Stimulated activated CD8-positive, alpha-beta memory T cell treated with anti-CD3 and anti-CD28 coated beads, Interleukin-15, amount 100 ng/mL, for 24 hours (primary cell): ENCODE measurements at places on chromosomes 2 and 18.

DNA sequence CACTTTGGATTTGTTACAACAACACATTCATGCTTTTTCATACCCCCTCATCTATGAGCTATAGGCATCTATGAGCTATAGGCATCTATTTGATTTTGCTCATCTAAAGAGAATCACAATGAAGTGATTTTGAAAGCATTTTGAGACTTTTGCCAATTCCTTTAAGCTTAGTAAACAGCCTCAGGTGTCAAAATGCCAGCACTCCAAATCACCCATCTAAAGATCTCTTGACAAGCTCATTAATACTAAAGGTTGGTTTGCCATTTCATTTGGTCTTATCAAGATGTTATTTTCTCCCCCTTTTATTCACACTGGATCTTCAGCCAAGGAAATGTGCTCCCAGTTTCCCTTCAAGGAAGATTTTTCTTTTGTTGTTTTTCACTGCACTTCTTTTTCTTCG lies 110.7 kb upstream of the TLK1 start:
- DNase-seq: no peak

DNA sequence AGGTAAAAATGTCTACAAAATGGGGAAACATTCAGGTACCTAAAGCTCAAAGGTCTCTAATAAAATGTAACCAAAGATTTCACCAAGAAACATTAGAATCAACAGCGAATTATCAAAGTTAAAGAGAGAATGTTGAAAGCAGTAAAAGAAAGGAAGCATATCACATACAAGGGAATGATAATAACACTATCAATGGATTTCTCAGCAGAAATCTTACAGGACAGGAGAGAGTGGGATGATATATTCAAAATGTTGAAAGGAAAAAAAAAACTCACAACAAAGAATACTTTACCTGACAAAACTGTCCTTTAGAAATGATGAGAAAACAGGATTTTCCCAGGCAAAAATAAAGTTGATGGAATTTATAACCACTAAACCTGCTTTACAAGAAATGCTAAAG lies 591.2 kb upstream of the POU3F3 start:
- DNase-seq: no peak

DNA sequence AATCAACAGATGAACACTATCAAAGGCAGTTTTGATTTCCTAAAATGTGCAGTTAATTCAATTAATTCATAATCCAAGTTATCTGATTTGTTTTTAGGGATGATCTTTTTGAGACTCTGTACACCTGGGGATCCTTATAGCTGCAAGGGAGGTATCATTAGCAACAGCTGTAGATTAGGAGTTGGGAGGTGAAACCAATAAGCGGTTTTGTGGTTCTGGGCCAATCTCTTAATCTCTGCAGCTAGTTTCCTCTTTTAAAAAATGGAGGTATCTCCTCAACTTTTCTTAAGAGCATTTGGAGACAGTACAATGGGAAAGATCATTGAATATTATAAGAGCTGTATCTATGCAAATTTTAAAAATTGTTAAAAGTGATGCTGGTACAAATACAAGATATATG lies 126.0 kb downstream of the MC4R start:
- no peak for DNase-seq

DNA sequence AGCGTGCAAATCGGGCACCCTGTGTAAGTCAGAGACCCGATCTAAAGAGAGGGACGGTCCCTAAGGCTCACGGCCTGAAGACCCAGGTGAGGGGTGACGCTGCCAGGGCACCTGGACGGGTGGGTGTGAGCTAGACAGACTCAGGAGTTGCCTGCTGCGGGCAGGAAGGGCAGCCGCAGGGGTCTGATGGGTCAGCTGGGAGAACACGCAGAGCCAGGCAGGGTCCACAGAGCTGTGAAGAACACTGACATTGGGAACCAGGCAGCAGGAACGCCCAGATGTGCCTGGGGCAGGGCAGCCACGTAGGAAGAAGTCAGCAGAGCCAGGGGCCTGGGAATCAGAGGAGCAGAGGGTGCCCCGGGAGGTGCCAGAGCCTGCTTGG lies 25.9 kb downstream of the HDAC4 start:
- no peak for DNase-seq

DNA sequence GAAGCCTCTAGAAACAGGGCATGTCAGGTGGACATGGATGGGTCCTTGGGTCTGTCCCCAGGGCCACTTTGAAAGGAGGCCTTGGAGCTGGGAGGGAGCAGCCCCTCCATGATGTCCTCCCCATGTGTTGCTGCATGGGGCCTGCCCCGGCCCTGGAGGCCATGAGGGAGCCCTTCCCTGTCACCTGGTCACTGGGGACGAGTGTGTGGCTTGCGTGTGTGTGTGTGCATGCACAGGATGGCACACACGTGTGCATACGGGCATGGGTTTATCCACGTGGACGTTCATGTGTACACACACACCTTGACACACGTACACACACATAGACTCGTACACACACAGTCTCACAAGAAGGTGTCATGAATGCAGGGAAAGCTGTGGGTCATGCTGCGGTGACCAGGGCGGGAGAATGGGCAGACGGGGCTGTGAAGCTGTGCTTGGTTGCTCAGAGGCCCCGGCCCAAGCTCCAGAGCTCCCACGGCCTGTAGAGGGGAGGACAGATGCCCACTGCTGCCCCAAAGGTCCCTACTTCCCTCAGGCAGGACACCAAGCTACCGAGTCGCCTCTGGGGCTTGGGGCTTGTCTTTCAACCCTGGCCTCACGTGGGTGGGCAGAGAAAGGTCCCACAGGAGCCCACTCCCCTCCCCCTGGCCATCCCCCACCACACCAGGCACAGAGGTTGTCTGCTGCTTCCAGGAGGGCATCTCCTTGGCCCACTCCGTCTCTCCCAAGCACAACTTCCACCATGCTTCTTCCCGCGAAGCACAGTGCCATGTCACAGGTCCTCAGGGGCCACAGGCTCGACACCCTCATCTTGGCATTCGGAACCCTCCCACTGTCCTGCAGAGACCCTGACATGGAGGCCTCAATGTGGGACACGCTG lies 42.3 kb upstream of the GPC1 start:
- no peak for DNase-seq

DNA sequence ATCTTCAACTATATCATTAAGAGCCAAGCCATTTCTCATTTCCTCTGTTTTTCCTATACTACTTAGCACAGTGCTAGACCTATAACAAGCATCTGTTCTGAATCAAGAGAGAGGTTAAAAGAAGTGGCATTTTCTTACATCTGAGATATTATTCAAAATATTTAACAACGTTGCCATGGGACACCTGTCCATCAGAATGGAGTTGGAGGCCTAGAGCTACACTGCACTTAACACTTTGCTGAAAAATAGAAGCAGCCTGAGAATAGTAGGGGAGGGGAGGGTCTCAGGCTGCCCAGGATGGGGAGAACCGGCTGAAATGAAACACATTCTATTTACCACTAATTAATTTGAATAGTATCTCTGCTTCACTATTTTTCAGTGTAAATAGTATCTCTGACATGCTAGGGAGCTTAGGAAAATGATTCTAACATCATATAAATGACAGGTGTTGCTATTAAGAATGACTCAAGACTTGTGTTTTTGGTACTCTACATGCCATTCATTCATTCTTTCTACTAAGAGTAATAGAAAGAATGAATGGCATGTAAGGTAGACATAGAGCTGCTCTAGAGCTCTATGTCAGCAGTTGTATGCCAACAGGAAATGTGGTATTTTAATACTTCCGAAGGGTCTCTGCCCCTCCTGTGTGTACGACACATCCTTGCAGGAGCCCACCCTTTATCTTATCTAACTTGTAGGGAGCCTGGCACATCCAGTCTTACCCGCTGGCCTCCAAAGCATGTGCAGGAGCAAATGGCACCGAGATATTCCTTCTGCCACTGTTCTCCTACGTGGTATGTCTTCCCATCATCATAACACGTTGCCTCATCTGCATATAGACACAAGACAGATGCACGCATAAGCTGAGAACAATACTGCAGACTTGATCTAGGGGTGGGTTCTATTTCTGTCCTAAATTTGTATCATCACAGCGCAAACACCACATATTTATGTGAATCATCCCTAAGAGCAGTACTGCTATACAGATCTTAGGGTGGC lies 52.6 kb downstream of the ATIC start:
- DNase-seq: no peak

DNA sequence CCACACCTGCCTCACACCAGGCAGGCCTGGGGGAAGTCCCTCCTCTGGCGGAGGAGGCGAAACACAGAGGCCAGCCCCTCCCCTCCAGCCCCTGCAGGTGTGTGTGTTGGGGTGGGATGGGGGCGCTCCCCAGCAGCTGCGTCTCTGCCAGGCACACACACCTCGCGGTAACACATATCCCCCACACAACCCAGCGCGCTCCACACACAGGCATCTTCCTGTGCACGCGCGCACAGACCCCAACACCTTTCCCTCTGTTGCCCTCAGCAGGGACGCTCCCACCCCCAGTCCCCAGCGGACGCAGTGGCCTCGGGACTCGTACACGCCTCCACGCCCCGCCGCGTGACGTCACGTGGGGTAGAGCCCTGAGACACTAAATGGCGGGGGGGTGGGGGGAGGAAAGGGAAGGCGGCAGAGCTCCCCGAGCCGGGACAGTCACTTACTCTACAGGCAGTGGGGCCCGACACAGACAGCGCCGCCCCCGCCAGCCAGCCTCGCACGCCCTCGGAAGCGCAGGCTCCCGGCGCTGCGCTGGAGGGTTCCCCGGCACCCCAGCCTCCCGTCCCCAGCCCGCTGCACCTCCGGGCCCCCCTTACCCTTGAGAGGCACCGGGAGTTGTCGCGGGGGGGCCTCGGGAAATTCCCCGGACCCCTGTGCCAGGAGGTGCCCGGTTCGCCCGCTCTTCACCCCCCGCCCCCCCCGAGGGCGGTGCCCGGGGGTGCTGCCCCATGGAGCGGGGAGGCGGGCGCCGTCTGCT lies at the start of gene WNT10A:
Gene WNT10A (plus strand): TSS at position 751 of the 757 bp plus-strand sequence. CDS start 144 bp downstream, outside the sequence.
- DNase-seq: no peak

DNA sequence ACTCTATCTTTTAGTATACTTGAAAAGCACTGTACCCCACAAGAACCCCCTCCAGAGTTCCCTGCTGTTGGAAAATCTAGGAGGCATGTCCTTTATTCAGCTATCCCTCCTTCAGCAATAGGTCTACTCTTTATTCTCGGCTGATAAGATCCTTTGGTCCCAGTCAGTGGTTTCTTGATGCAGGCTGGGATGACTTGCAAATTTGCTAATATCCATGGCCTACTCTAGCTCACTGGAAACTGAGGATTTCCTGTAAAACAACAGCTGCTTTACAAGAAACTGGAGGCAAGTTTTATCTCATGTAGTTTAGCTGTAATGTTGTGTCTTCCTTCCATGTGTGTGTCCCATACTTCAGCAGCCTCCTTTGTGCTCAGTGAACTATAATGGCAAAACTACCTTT lies 183.9 kb upstream of the SCN7A start:
- DNase-seq: no peak

DNA sequence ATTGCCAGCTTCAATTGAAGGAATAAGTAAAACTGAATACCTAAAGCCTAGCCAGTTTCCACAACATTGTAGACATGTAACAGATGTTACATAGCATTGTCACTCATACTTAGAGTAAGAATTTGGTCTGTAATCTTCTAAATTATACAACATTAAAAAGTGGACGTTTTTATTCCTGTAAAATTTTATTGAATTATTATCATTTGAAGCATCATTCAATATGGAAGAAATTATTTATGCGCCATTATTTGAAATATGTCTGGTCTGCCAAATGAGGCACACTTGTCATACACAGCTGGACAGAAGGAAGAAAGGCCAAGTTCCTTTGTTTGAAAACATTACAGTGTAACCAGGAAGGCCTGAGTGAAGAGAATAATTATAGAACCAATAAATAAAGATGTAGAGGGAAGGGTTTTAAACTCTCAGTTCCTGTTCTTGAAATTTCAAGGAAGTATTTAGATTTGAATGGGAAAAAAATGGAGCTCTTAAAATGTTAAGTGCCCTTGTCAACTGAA lies 575.5 kb downstream of the LRRTM4 start:
- no peak for DNase-seq
